ENCODE measurements at places on chromosomes 13 and 19.

DNA sequence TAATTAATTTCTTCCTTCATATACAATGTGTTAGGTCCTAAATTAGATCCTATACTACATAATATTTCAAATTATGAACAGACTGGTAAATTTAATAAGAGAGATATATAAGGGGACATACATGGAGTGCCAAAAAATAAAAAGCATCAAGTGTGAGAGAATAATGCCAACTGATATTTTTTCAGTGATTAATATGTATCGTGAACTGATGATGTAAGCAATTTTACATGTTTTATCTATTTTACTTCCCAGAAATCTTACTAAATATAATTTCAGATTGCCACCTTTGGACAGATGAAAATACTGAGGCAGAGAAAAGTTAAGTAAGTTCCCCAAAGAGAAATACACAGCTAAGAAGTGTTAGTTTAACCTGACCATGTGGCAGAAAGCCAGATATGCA lies 870.8 kb downstream of the SLITRK5 start:
- DNase-seq: no peak

GRCh38 chr19:44675521-44675920 lies 4.2 kb downstream of the CEACAM19 start:
- DNase-seq: no peak

- DNase-seq: no peak
Observed at GRCh38 chr19:17420475-17420924, 653 bp downstream of the MVB12A start.

GRCh38 chr19:11194656-11195558 lies 2.4 kb downstream of the KANK2 start:
- DNase-seq: no peak

GRCh38 chr19:7188698-7189629 lies 105.2 kb downstream of the INSR start:
- DNase-seq: no peak
